ENCODE measurements at places on chromosomes 11 and 22.

DNA sequence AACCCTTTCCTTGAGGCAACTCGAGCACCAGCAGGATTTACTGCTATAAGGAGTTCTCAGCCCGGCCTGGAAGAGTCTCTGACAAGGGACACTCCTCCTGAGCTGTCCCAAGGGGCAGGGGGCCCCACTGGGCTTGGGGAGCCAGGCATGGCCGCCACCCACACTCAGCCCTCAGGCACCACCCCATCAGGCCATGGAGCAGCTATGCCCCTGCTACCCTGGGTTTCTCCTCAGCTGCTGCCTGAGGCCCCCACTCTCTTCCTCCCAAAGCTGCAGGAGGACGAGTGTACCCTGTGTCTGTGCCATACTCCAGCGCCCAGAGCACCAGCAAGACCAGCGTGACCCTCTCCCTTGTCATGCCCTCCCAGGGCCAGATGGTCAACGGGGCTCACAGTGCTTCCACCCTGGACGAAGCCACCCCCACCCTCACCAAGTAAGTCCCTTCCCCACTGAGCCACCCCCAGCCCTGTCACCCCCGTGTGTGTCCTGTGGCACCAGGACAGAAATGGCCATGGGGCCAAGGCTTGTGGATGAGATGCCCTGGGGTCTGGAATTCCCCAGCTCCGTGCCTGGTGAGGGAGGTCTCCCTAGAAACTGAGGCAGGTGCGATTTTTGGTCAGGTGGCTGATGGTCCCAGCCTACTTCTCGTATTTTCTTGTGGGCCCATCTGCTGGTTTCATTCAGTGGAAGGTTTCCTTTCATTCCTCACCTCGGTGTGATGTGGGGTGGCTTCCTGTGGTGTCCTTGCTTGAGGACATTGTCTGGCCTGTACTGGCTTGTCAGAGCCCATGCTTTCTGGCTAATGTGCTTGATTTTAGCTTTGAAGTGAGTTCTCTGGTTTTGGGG is 28.4 kb downstream of the TAB1 start:
- no peak for DNase-seq

DNA sequence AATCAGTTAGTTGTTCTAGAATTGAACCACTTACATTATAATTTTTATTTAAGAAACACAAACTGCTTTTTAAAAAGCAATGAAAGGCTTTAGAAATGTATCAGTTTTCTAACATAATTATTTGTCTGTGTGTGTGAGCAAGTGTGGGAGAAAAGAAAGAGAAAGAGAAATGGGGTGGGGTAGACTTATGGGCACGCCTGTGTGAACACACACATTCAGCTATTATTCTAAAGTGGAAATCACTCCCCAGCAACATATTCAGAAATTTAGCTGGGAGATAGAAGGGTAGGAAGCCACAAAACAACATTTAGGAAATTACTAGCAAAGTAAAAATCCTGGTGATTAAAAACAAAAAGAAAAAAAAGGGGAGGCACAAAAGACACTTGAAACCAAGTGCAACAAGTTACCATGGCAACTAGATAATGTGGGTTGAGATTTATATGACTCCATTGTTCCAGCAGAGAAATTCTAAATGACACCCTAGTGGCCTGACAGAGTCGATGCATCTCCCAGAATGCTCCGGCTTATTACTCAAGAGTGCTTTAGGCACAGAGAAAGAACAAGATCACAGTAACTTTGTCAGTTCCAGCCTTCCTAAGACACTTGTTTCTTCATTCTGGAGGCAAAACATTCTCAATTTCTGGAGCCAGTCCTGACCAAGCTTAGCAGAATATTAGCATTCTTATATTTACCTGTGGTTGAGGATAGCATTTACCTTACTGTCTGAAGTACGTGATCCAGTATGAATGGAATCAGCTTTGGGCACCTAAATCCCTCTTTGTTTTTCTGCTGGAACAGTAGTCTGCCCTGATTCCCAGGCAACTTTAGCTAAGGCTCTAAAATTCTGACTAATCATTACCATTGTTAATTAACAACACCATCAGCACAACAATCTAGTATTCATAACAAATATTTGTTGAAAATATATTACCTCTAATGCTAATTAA is 444.4 kb downstream of the DLG2 start:
- no peak for DNase-seq

DNA sequence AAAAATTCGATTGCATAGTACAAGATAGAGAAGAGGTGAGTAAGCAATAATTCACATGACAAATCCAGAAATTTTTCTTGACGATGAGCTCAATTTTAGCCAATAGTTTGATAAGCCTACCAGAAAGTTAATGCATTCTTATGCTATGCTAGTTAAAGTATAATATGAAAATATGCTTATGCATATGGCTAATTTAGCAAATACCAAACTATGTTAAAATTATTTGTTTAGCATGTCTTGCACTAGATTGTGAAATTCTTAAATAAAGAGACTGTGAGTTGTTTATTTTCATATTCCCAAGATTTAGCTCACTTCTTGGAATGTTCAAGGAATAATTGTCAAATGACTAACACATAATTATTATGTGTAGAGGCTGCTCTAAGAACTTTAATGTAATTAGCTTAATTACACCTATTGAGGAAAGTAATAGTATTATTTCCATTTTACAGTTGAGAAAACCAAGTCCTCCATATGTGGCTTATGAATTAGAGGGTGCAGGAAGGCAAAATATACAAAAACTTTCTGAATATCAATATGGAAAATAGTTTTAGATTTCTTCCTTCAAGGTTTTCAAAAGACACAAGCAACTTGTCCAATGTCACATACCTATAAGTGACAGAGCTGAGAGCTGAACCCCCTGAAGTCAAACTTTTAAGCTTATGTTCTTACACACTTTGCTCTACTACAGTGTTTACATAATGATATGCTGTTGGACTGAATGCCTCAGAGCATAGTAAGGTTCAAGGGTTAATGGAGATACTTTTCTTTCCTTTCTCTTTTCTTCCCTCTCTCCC is 45.9 kb upstream of the ARHGAP20 start:
- DNase-seq, result no peak

- no peak for DNase-seq
Measured at GRCh38 chr11:33860926-33861325, 30.9 kb downstream of the LMO2 start.

GRCh38 chr11:128720522-128720985 is 26.7 kb downstream of the FLI1 start:
- DNase-seq, result peak; percentile 17

GRCh38 chr11:65927904-65928397 is 8.7 kb downstream of the DRAP1 start:
- peak; percentile 67 for DNase-seq

GRCh38 chr11:47328449-47329390 is 23.8 kb downstream of the MYBPC3 start:
- DNase-seq, result no peak

DNA sequence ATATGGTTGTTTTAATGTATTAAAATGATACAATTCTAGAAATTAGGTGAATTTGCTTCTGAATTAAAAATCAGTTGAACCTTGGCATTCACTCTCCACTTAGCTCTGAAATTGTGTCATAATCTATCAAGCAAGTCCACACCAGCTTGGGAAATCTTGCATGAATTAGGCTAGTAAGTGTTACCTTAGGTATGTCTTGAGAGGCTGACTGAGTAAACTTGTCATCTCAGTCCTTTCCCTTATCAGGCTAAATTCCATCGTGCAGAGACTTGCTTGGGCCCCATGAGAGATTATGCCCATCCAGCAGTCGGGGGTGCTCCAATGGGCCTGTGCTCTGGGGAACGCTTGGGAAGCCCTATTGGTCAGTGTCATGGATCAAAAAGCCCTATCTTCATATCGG is 33.9 kb upstream of the ST14 start:
- no peak for DNase-seq

- no peak for DNase-seq
Measured at GRCh38 chr11:13271060-13271693, 6.4 kb upstream of the BMAL1 start.

DNA sequence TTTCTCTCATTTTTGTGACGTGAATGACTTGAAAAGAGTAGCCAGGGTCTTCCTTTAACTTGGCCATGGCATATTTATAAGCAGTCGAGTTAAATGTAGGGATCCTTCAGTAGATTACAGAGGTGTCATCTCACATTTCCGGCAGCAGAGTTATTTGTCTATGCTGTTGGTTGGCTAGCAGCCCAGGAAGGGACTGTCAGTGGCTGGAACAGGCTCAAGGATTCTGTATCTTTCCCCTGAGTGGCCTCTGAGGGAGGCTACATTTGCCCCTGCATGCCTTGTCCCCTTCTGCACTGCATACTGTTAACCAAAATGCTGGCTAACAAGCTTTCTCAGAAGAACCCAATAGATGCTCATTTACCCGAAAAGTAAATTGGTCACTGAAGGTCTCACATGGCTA is 187.6 kb downstream of the PGR start:
- no peak for DNase-seq

GRCh38 chr11:124415356-124415923 is 9.2 kb downstream of the OR8B4 start:
- DNase-seq, result no peak

- DNase-seq, result no peak
Measured at GRCh38 chr11:57376095-57377090, 4.6 kb downstream of the PRG3 start.

DNA sequence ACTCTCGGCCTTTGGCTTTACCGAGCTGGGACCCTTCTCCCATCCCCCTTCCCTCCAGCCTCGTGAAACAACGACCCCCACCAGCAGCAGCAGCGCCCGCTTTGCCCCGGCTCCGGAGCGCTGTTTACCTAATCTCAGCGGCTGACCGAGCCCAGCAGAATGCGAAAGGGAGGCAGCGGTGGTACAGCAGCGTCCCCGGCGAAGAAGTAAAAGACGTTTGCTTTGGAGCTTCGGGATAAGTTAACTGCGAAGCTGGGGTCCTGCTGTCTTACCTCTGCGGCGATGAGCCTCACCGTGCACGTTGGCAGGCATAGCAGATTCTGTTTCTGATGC is 2.0 kb upstream of the LARGE1 start:
- DNase-seq, result no peak

DNA sequence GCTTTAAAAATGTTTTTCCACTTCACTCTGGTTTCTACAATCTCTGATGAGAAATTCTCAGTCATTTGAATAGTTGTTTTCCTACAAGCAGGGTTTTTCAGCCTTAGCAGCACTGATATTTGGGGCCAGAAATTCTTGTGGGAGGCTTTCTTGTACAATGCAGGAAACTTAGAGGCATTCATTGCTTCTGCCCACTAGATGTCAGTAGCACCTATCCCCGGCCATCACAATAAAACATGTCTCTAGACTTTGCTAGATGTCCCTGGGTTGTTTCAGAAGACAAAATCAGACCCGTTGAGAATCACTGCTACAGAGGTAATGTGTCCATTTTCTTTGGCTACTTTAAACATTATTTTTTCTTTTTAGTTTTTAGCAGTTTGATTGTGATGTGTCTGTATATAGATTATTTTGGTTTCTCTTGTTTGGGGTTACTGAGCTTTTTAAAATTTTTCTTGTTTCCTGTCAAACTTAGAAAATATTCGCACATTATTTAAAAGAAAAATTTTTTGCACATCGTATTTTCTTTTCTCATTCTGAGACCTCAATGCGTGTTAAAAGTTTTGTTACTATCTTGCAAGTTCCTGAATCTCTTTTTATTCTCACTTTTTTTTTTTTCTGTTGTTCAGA is 60.8 kb upstream of the CCDC179 start:
- DNase-seq, result no peak

GRCh38 chr11:125952973-125953372 is 7.1 kb downstream of the VSIG10L2 start:
- no peak for DNase-seq

DNA sequence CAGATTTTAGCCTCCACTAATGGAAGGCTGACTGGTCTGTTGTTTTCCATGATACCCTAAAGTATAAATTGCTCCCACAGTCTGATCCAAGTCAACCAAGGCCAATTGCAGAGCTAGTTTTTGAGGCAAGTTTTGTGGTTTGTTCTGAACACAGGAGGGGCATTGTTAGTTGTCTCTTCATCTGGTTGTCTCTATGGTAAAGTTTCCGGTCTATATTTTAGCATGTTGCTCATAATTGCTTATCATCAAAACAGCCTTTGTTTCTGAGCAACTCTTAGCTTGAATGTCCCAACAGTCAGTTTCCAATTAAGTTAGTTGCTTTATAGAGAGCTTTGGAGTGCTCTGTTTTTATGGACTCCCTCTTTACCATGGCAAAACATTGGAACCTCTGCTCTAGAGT is 217.6 kb upstream of the CARD18 start:
- DNase-seq, result no peak

DNA sequence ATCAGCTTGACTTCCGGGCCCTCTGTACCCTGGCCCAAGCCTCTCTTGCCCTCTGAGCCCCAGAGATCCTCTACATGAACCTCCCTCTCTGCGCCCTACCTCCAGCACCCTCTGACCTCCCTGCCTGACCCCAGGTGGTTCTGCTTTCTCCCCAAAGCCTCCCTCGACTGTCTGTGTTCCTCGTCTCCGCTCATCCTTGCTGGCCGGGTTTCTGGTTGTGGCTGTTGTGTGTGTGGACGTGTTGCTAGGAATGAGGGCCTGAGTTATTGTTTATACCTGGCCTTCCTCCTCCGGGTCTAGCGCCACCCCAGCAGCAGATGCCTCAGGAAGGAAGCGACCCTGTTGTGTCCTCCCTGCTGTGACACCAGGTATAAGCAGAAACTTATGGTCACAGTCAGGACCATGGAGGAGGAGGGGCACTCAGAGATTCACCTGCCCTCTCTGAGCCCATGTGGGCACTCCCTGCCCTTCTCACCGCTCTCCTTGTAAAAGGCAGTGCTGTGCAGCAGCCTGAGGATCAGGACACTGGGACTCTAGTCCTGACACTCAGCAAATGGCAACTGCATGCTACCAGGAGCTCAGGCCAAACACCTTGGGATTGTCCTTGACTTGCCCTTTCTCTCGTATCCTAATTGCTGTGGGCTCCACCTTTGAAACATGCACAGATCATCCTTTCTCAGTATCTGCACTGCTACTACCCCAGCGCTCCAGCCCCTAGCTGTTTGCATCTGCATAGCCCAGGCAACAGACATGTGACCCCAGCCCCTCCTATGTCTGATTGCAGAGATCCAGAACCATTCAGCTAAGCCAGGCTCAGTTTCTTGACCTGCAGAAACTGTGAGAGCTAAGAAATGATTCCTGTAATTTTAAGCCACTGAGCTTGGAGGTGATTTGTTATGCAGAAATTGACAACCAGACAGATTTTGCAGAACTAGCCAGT is 140.1 kb downstream of the ST3GAL4 start:
- no peak for DNase-seq

DNA sequence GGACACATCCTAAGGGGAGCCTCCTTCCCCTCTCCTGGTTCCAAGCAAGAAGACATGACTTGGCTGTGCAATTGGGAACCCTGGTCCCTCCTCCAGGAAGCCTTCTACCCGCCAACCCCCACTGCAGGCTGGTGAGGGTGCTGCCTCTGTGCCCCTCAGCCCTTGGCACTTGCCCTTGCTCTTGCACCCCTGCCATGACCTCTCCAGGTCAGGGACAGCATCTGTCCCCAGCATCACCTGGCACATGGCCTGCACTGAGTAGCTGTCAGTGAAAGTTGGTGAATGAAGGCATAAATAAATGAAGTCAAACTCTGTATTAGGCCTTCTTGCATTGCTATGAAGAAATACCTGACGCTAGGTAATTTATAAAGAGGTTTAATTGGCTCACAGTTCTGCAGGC is 1.9 kb upstream of the GTSE1 start:
- no peak for DNase-seq
